ENCODE measurements at places on chromosomes 6 and 20.
A peak's percentile ranks its signal among the peaks of the same experiment; 100 is the strongest.

DNA sequence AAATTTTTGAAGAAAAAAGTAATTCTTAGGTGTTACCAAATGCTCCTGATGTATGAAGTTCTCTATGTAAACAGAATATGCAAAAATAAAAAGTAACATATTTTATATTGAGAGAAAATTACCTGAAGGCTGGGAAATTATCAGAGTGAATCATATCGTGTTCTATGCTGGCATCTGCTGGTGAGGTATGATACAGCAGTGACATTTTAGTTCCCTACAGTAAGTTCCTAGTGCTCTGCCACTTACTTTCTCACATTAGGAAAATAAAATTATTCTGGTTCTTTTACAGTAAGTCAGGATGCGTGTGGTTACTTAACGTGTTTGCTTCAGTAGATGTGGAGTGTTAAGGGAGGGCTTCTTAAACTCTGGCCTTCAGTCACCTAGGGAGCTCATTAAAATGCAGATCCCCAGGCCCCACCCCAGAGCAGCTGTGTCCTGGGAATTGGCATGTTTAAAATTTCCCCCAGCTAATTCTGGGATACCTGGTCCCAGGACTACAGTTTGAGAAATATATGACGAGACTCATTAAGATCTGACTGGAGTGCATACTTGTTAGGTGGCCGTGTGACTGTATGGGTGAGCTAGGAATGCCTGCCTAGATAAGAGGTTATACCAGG lies 3.2 kb downstream of the ACTR5 start:
- DNase-seq: peak; percentile 64

DNA sequence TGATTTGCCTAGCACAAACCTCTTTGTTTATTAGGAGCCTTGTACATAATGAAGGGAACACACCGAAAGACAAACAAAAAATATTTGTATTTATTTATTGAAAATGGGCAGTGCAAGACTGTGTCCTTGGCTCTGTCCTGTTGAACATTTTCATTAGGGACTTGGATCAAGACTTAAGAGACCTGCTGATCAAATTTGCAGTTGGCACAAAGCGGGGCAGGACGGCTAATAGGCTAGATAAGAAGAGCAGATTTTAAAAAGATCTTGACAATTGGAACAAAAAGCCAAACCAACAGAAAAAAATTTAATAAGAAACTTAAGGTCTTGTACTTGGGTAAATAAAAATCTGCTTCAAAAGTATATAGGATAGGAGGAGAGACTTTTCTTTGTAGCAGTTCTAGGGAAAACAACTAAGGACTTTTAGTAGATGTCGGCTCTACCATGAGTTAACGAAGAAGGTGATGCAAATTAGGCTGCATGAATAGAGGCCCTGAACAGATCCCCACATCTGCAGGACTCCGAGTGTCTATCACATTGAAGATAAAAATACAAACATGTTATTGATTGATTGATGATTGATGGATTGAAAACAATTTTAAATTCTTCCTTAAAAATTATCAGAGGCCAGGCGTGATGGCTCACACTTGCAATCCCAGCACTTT lies 124.1 kb upstream of the SPACA1 start:
- no peak for DNase-seq

- no peak for DNase-seq
Observed at GRCh38 chr6:42873313-42873712, 6.1 kb upstream of the RPL7L1 start.

- DNase-seq: no peak
Observed at GRCh38 chr20:25199473-25200260, 4.2 kb downstream of the ENTPD6 start.

GRCh38 chr20:35274172-35275092 lies 3.5 kb downstream of the MMP24OS start:
- DNase-seq: no peak

DNA sequence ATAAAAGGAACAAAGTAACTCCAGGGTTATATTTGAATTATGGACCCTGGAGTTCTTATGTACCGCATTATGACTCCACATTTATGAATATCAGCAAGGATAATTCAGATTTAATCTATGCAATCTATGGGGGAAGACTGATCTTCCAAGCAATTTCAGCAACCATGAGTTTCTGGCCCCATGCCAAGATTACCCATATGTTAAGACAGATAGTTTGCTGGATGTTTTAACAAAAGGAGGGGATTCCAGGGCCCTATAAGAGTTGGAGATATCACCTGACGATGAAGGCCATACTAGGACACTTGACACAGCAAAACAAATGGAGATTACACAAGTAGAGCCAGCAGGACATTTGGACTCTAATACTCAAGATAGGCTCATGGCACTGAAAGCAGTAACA lies 45.9 kb upstream of the PLN start:
- no peak for DNase-seq

- DNase-seq: no peak
Observed at GRCh38 chr6:3341467-3341866, 82.7 kb downstream of the PSMG4 start.

GRCh38 chr6:157164972-157165371 lies 158.3 kb downstream of the TMEM242 start:
- DNase-seq: no peak

- DNase-seq: no peak
Observed at GRCh38 chr6:43972913-43973300, 154.3 kb downstream of the MRPL14 start.

- no peak for DNase-seq
Observed at GRCh38 chr6:159267165-159267564, 98.0 kb downstream of the FNDC1 start.

DNA sequence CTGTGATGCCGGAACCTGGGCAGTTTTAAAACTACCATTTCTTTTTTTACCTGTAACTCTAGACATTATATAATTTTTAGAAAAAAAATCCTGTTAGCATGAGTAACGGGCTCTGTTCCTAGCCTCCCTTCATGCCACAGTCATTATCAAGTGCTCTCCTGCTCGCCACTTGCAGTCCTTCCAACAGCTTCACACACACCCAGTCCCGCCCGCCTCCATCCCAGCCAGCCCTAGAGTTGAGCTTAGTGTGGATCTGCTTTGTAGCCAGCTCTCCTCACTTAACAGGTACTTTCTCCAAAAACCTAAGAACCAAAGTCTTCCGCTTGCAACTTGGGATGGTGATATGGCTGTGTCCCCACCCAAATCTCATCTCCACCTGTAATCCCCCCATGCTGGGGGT lies 51.5 kb downstream of the EZR start:
- DNase-seq: no peak

GRCh38 chr6:111306104-111306888 lies 176.7 kb downstream of the REV3L start:
- DNase-seq: no peak

GRCh38 chr6:161422710-161423680 lies 149.1 kb upstream of the AGPAT4 start:
- DNase-seq: no peak

DNA sequence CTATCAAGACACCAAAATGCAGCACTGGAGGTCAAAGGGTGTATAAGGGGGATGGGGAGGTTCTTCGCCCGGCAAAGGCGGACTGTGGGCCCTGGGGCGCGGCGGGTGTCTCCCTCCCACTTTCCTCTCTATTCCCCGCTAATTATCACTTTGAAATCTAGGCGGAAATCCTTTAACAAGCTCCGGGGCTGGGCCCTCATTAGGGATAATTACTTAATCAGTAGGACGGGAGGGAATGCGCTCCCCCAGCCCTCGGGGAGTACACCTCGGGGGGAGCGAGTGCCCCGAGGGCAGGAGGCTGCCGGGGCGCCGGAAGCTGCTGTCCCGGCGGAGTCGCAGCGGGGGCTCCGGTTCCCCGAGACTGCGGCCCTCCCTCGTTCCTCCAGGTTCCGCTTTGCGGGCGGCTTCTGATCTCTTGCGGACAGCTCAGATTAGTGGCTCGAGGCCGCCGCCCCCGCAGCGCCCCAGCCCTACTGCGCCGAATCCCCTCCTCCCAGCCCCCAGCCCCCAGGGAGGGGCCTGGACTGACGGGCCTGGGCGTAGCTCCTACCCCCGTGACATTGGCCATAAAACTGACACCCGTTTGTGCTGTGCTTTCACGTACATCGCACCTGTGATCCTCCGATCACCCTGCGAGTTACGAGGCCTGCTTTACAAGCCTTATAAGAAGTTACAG lies 14.7 kb downstream of the MUCL3 start:
- DNase-seq: peak; percentile 63

- peak; percentile 50 for DNase-seq
Observed at GRCh38 chr20:31894980-31895675, 24.7 kb downstream of the TTLL9 start.

GRCh38 chr6:50589751-50590470 lies 123.4 kb upstream of the TFAP2D start:
- no peak for DNase-seq

Measured in CD4-positive, alpha-beta T cell treated with Interferon alpha-2 for 1 hour (primary cell).